PC-3 (cell line): ENCODE measurements at places on chromosomes 2 and 18. TPM values are rescaled to one million over a fixed set of nuclear protein-coding genes. Genes with fewer than 3 reads are reported as not detected.
A peak's percentile ranks its signal among the peaks of the same experiment; 100 is the strongest.

Gene TET3
- total RNA-seq = 6.1 and 10.1 TPM in 2 replicates

DNA sequence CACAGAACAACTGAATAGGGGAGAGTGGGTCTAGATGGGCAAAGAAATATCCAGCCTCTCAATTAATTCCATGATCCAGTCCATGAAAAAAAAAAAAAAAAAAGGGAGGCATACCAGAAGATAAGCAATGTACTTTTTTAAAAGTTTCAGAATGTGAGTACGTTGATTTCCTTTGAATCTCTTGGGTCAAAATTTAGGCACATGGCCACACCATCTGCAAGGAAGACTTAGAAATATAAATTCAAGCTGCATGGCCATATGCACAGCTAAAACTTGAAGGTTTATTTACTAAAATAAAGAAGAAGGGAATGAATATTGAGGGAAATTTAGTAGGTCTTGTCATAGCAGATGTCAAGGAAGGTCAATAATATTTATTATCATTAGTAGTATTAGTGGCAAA, 286.5 kb upstream of the CDH7 start:
- H3K27ac ChIP-seq = no peak overlapping the region
- H3K4me3 ChIP-seq = no peak overlapping the region
- no peaks in the 10 kb centered on the region for H3K36me3 ChIP-seq
- H3K27me3 ChIP-seq = no peaks in the 10 kb centered on the region
- no peaks in the 10 kb centered on the region for H3K4me1 ChIP-seq

- no peak overlapping the region for H3K27ac ChIP-seq
- H3K4me1 ChIP-seq = peaks cover 8% of the 10 kb centered on the region
- H3K27me3 ChIP-seq = no peaks in the 10 kb centered on the region
- H3K4me3 ChIP-seq = no peak overlapping the region
Measured at GRCh38 chr2:132403146-132403545, 13.5 kb upstream of the GPR39 start.

GRCh38 chr18:74336656-74337055, 21.0 kb downstream of the C18orf63 start:
- DNase-seq = no peak
- H3K36me3 ChIP-seq = no peaks in the 10 kb centered on the region
- H3K27me3 ChIP-seq = no peaks in the 10 kb centered on the region
- H3K27ac ChIP-seq = no peak overlapping the region
- no peaks in the 10 kb centered on the region for H3K4me1 ChIP-seq

DNA sequence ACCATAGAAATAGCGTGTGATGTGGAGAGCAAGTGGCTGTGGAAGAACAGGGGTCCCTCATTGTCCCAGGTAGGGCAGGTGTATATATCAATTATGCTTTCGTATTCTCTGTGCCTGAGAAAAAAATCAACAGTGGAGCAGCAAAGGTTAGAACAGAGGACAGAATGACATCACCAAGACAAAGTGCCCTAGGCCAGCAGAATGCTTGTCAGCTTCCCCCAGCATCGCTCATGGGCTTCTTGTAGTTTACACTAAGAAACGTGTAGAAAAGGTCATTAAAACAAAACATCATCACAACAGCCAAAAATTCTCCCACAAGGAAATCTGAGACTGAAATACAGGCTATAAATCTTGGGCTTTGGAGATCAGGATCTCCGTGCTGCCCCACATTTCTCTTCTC, 288.0 kb downstream of the TDRD15 start:
- H3K36me3 ChIP-seq = no peaks in the 10 kb centered on the region
- H3K4me3 ChIP-seq = no peak overlapping the region
- DNase-seq = no peak

Gene CNGA3
- total RNA-seq = not detected in 2 replicates

DNA sequence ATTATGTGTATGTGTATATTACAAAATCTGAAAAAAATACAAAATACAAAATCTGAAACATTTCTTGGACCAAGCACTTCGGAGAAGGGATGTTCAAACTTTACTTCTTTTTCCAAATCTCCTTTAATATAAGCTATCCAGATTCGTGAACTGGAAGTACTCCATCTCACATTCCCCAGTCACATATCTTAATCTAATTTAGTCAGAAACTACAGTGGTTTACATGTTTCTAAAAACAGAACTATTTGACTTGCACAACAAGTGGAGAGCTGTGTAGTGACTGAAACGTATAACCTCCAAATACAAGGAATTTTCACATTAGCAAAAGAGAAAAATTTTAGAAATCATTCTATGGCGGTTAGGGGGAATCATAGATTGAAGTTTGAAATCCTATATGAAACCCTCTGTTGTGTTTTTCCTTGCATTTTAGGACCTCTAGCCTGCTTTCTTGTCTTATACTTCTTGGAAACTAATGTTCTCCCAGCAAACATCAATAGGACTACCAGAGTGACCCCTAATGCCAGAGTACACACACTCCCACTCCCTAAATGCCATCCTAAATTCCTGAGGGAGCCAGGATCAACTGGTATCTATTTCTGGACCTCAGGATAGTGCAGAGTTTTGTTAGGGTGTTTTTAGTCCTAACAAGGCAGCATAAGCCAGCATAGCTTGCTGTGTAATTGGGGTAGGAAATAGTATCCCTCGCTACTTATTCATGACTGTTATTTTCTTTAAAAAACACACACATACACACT, 30.2 kb upstream of the ROCK1 start:
- no peak for DNase-seq
- no peak overlapping the region for H3K4me3 ChIP-seq
- no peaks in the 10 kb centered on the region for H3K36me3 ChIP-seq
- no peak overlapping the region for H3K27ac ChIP-seq

GRCh38 chr2:215110918-215111317, 27.5 kb downstream of the ABCA12 start:
- no peak overlapping the region for H3K4me3 ChIP-seq
- no peaks in the 10 kb centered on the region for H3K36me3 ChIP-seq
- H3K4me1 ChIP-seq = no peaks in the 10 kb centered on the region
- H3K27ac ChIP-seq = no peak overlapping the region

GRCh38 chr2:231260442-231261208, 62.2 kb downstream of the ARMC9 start:
- DNase-seq = peak; percentile 16
- H3K36me3 ChIP-seq = no peaks in the 10 kb centered on the region
- H3K4me3 ChIP-seq = no peak overlapping the region
- no peak overlapping the region for H3K27ac ChIP-seq
- H3K4me1 ChIP-seq = peaks cover 7% of the 10 kb centered on the region

DNA sequence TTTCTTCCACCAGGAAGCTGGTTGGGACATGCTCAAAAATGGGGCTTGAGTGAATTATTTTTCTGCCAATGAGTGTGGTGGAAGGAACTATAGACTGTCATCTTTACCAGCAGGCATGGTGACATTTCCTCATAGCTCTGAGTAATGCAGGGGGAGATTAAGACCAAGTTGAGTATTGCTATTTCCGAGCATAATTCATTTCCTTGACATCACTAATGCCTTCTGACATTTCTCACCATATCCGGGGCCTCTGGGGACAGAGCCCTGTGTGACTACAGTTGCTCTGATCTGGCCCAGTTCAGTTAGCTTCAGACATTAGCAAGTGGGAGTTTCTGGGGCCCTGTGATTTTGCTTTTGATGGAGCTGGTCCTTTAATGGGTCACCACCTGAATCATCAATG, 410.4 kb downstream of the MEIS1 start:
- no peak overlapping the region for H3K27ac ChIP-seq
- no peaks in the 10 kb centered on the region for H3K36me3 ChIP-seq
- peaks cover 15% of the 10 kb centered on the region for H3K27me3 ChIP-seq
- H3K4me3 ChIP-seq = no peak overlapping the region

- H3K27ac ChIP-seq = no peak overlapping the region
- no peaks in the 10 kb centered on the region; the same call in 1 of the 2 replicates for H3K36me3 ChIP-seq
- H3K4me1 ChIP-seq = no peaks in the 10 kb centered on the region
Measured at GRCh38 chr18:74604774-74605173, 7.1 kb downstream of the ZNF407 start.

DNA sequence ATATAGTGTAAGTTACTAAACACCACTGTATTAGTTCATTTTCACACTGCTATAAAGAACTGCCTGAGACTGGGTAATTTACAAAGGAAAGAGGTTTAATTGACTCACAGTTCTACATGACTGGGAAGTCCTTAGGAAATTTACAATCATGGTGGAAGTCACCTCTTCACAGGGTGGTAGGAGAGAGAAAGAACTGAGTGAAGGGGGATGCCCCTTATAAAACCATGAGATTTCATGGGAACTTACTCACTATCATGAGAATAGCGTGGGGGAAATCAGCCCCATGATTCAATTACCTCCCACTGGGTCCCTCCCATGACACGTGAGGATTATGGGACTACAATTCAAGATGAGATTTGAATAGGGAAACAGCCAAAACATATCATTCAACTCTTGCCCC, 618.0 kb downstream of the NYAP2 start:
- H3K27ac ChIP-seq = no peak overlapping the region
- no peak for DNase-seq
- H3K4me3 ChIP-seq = no peak overlapping the region
- no peaks in the 10 kb centered on the region for H3K36me3 ChIP-seq

GRCh38 chr18:62883937-62884735, 168.8 kb downstream of the PHLPP1 start:
- H3K4me1 ChIP-seq = peaks cover 36% of the 10 kb centered on the region
- no peak overlapping the region for H3K4me3 ChIP-seq
- no peaks in the 10 kb centered on the region for H3K36me3 ChIP-seq

Gene MATN3
- total RNA-seq = 1.1 and 1.6 TPM in 2 replicates

Gene GPR45
- not detected in 2 replicates for total RNA-seq

DNA sequence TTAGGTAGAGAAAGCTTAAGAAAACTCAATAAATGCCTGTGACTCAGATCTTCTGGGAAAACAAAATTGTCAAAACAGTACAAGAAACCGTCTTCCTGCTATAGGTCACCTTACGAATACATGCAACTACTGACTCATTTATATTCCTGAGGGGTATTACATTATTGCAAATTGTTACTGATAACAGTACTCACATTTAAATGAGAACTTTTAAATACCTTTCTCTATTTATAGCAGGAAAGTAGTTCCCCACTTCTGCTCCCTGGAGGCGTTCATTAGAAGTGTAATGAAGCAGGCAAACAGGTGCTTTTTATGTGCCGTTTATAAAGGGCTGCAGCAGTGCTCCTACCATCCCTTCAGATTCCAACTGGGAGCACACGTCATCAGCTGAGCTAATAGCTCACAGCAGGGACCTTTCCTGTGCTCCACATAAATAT, 65.1 kb upstream of the RPRM start:
- peaks cover 21% of the 10 kb centered on the region for H3K4me1 ChIP-seq
- peak overlapping the region; percentile 62 for H3K27ac ChIP-seq

GRCh38 chr18:57655740-57656139, 34.1 kb upstream of the NARS1 start:
- H3K4me1 ChIP-seq = no peaks in the 10 kb centered on the region
- H3K36me3 ChIP-seq = peaks cover 24% of the 10 kb centered on the region
- no peak overlapping the region for H3K27ac ChIP-seq
- no peak overlapping the region for H3K4me3 ChIP-seq
- H3K27me3 ChIP-seq = no peaks in the 10 kb centered on the region
- no peak for DNase-seq

- no peak overlapping the region for H3K4me3 ChIP-seq
- H3K4me1 ChIP-seq = no peaks in the 10 kb centered on the region
Measured at GRCh38 chr18:37403100-37403781, 162.4 kb downstream of the CELF4 start.

Gene CPO
- total RNA-seq = not detected in 2 replicates

DNA sequence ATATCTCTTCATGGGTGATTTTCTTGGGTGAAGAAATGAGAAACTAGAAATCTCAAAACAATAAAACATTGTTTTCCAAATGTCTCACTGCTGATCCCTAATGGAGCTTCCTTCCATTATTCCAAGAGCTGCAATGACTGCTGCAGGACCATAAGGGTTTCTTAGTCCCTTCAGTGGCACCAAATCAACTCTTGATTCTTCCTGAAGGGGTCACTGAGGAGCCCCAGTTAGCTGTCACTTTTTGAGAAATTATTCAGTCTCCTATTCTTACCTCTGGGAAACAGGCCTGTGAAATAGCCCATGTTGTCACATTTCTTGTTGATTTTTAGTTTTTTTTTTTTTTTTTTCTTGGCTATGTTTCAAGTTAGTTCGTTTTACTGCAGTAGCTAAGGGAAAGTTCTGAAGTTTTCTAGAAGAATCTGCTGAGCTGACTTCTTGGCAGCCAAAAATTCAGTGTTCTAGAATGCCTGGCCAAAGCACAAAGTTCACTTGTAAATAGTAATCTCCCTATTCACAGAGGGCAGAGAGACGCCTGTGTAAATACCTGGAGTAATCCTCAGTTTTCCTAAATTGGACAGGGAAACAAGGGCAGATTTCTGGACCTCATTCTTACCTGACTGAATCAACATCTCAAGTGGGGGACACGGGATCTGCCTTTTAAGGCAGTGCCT, 480.0 kb downstream of the RIT2 start:
- no peak overlapping the region for H3K4me3 ChIP-seq
- H3K4me1 ChIP-seq = no peaks in the 10 kb centered on the region
- H3K36me3 ChIP-seq = no peaks in the 10 kb centered on the region
- H3K27ac ChIP-seq = no peak overlapping the region
- DNase-seq = no peak

Gene VWC2L
- not detected in 2 replicates for total RNA-seq

GRCh38 chr2:4354678-4355077, 651.3 kb downstream of the DCDC2C start:
- no peak overlapping the region for H3K4me3 ChIP-seq
- H3K27me3 ChIP-seq = no peaks in the 10 kb centered on the region
- no peaks in the 10 kb centered on the region for H3K4me1 ChIP-seq

DNA sequence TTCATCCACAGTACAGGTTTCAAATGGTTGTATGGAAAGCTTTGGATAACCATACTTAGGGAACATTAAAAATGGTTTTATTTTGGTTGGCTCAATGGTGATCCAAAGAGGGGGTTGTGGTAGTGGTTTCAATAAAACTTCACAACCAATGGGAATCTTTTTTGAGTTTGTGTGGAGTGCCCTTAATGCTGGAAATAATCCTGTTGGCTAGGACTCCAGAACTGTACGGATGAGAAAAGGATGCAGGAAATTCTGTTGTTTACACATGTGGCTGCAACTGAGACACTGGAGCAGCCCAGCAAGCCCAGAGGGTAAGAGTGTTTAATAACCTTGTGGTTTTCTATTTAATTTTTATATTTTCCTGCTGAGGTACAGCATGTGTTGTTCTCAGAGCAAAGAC, at the start of gene CCDC102B:
CCDC102B (plus strand) TSS at position 210 of the 400 bp plus-strand sequence. CDS start 38,684 bp downstream, outside the sequence.
- H3K36me3 ChIP-seq = no peaks in the 10 kb centered on the region
- H3K4me1 ChIP-seq = peaks cover 19% of the 10 kb centered on the region
- H3K4me3 ChIP-seq = peak within 1 kb of the TSS; percentile 9; the same call in 1 of the 2 replicates
- H3K27ac ChIP-seq = peak within 1 kb of the TSS; percentile 90
- H3K27me3 ChIP-seq = no peaks in the 10 kb centered on the region

- H3K4me3 ChIP-seq = no peak overlapping the region
- no peaks in the 10 kb centered on the region for H3K27me3 ChIP-seq
- DNase-seq = no peak
- H3K36me3 ChIP-seq = no peaks in the 10 kb centered on the region
- no peak overlapping the region for H3K27ac ChIP-seq
- peaks cover 12% of the 10 kb centered on the region; the same call in 1 of the 2 replicates for H3K4me1 ChIP-seq
Measured at GRCh38 chr2:207812726-207813080, 43.0 kb upstream of the FZD5 start.

- no peak for DNase-seq
- H3K4me3 ChIP-seq = no peak overlapping the region
- H3K27me3 ChIP-seq = peaks cover 37% of the 10 kb centered on the region
- H3K36me3 ChIP-seq = no peaks in the 10 kb centered on the region
Measured at GRCh38 chr2:217858519-217859491, 144.0 kb downstream of the TNS1 start.
